Stimulated activated CD4-positive, alpha-beta T cell treated with anti-CD3 and anti-CD28 coated beads, Interleukin-4, amount 100 ng/mL, for 24 hours (primary cell): ENCODE measurements at places on chromosomes 11 and 22.

DNA sequence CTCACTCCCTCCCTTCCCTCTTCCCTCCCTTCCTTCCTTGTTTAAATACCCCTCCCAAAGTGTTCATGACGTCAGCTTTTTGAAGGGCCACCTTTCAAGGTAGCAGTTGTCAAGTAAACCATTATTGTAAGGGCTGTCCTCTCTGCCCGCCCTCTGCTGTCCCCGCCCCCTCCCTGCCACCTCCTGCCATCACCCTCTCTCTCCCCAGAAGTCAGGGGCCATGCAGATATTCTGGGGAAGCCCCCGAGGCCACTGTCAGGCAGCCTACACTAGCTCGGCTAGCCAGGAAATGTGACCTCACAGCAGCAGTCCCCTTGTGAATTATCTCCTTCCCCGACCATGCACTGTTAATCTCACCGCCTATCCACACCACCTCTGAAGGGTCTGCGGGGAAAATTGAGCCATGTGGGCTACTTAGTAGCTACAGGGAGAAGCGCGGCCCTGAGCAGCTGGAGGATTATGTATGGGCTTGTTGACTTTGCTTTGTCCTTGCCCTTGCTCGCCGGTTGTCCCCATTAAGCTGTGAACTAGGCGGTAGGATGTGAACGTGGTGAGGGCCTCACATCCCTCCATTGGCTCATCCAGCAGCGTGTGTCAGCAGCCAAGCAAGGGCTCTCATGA, 42.1 kb upstream of the ATXN10 start:
- DNase-seq = no peak

GRCh38 chr11:35792148-35792845, 129.7 kb downstream of the TRIM44 start:
- DNase-seq = no peak

DNA sequence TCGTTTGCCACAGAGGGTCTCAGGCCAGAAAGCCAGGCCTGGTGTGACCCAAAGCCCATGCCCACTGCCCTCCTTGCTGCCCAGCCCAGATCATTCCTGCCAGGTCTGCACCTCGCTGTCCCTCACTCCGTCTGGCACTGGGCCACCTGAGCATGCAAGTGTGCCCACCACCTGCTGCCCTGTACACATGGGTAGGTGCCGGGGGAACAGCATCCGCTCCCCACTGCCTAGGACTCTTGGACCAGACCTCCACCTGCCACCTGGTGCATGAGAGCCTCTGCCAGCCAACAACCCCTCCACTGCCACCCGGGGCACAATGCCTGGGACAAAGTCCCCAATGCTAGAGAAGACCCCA, 12.5 kb downstream of the MGAT3 start:
- DNase-seq = no peak

GRCh38 chr11:72308226-72309073, 64.5 kb upstream of the PHOX2A start:
- no peak for DNase-seq

DNA sequence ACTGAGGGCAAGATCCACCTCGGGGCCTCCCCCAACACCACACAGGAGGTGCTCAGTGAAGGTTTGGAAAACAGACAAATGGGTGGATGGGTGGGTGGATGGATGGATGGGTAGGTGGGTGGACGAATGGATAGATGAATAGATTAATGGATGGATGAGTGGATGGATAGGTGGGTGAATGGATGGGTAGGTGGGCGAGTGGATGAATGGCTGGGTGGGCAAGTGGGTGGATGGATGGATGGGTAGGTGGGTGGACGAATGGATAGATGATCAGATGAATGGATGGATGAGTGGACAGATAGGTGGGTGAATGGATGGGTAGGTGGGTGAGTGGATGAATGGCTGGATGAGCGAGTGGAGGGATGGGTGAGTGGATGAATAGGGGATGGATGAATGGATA, 863 bp upstream of the PRR33 start:
- DNase-seq = no peak

DNA sequence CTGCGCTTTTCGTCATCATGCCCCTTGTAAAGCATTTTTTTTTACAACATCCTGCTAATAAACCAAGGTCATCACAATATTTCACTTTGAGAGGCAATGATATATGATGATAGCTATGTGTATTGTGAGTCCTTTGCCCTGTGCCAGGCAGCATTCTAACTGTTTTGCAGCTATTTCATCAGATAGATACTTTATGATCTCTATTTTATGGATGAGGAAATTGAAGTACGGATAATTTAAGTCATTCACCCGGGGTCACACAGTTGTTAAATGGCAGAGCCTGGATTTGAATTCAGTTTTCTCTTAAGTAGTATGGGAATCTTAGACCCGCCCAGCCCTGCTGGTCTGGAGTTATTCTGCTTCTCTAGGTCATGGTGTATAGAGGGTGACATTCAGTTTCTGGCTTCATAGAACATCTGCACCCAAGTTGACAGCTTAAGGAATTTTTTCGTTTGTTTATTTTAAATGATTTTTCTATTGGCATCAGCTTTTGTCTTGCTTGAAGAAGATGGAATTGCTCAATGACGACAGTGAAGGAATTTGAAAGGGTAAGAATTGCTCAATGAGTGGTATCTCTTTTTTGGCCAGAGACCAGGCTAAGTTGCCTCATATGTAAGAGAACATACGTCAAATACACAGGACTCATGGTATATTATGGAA, 926 bp downstream of the PRR5L start:
- DNase-seq = no peak

DNA sequence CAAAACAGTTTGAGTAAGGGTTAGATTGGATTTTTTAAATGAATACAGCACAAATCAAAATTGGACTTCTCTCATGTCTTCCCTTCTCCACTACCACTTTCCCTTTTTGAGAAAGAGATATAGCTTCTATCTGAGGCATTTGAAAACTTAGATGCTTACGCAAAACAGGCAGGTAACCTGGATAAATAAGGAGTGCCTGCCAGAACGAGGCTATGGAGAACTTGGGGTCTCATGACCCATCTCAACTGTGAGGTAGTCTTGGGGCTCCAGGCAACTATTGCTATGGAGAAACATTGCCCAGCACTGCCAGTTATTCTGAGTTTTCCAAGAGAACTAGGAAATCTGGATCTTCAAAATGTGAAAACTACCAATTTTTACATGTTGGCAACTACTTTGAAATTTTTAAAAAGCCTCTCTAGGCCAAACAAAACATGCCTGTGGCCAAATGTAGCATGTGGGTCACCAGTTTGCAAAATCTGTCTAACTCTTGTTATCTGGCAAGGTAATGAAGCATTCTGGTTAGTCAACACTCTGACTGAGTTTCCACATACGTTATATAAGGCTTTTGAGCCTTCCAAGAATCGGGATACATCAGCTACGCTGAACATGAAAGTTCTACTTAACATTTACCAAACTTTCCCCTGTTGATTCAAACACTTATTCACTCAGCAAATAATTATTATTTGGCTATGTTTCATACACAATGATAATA, 752.7 kb downstream of the KCNA4 start:
- DNase-seq = no peak

- DNase-seq = no peak
These were observed 659.4 kb downstream of the TBC1D22A start for GRCh38 chr22:47421846-47422245.

DNA sequence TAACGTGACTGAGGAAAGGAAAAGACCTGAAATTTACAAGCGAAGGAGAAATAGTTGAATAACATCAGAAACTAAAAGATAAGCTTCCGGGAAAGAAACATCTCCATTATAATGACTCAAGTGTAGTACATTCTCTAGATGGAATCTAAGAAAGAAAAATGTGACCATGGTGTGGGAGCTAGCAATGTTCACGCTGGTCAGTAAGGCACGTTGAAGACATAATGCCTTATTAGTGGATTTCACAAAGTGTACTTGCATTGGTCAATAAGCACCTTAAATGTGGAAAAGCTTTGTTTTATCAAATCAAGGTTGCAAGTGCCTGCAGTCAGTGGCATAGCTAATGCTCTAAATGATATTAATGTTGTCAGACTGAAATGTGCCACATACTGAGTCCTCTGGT, 2.8 kb upstream of the LARGE1 start:
- no peak for DNase-seq

GRCh38 chr11:91248199-91248807, 976.3 kb upstream of the FAT3 start:
- DNase-seq = no peak

DNA sequence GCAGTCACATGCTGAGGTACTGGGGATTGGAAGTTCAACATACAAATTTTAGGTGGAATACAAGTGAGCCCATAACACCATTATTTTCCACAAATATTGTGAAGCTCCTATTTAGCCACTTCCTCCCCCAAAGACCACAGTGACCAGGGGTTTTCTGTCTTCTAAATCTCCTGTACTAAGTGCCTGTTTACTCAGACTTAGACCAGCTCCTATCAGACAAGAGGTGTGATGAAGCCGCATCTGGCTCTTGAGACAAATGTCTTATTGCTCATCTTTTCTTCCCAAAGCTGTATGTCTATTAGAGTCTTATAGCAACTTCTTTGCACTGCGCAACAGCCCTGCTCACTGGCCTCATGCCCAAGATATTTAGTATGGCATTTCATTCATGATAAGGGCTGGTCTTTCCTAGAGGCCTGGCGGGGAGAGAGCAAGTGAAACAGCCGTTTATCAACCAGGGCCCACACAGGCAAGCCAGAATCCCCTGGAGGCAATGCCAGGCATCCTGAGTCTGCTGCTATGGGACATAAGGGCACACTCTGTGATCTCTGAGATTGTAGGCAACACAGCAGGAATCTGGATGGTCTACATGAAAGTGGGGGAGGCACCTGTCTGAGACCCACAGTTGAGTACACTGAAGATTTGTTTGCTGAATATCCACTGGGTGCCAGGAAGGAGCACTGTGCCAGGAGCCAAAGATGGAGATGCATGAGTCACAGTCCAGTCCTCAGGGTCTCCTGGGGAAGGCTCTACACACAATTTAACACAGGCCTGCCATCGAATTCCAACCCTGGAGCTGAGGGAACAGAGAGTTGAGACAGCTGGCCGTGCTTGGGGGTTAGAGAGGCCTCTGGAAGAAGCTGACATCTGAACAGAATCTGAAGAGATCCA, 78.5 kb upstream of the NCAM1 start:
- no peak for DNase-seq
